Osteoblast (primary cell): ENCODE measurements at places on chromosomes 6 and 20. TPM values are rescaled to one million over a fixed set of nuclear protein-coding genes. Genes with fewer than 3 reads are reported as not detected.

The EDN1 gene
- 0.88 and 1.4 TPM in 2 replicates for total RNA-seq

DNA sequence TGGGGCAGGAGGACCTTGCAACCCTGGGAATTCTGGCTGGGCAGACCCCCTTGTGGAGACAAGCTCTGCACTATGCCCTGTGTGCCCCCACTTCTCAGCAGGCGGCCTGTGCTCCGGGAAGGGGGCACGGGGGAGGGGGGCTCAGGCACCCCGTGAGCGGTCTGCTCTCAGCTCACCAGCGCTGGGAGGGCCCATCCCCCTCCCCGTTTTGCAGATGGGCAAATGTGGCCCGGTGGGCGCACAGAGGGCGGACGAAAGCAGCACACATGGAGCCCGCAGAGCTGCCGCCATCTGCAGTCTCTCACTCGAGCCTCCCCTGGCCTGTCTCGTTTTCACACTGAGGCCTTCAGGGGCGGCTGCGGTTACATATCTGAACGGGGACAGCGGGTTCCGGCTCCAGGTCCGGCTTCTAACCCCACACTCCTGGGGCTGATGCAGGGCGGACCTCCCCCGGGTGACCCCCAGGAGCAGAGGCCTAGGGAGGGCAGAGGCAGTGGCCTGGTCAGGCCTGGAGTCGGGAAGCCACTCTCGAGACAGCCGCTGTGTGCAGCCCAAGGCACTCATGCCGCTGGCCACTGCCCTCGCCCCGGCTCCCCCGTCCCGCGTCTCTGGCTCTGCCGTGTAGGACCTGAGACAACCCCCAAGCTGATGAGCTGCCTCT, 13.9 kb downstream of the CHRNA4 start:
- H3K4me3 ChIP-seq: no peak overlapping the region
- no peaks in the 10 kb centered on the region for H3K4me1 ChIP-seq
- no peaks in the 10 kb centered on the region for H3K36me3 ChIP-seq
- DNase-seq: no peak

GRCh38 chr6:117448732-117449485, 23.2 kb upstream of the ROS1 start:
- H3K36me3 ChIP-seq: no peaks in the 10 kb centered on the region
- H3K4me1 ChIP-seq: peaks cover 65% of the 10 kb centered on the region
- no peaks in the 10 kb centered on the region for H3K27me3 ChIP-seq
- H3K4me3 ChIP-seq: no peak overlapping the region

DNA sequence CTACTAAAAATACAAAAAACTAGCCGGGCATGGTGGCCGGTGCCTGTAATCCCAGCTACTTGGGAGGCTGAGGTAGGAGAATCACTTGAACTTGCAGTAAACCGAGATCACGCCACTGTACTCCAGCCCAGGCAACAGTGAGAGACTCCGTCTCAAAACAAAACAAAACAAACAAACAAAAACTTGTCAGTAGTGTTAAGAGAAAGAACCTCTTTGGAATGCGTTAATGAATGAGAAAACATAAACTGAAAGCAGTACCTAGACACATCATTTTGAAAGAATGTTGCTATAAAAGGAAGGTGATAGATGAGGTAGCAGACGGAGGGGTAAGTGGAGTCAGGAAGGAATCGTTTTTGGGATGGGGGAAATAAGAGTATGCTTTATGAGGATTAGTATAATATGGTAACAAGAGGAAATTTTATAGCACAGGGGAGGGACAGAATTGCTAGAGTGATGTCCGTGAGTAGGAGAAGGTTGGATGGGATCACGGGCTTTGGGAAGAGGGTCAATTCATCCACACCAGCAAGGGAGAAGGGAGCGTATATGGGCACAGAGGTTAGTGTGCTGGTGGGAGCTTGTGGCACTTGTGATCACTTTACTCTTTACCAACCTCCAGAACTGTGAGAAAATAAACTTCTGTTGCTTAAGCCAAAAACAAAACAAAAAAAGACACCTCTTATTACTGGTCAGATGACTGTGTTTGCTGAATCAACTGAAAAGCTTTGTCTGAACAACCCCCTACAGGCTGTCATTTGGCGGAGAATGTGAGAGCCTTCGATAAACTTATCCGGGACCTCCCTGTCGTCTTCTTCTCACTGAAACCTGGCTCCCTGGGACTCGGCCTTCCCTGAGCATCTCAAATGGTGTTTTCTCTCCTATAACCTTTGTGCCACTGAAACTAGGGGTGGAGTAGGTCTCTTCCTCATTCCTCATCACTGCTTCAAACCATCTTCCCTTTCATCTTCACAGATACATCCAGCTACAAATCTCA, 48.9 kb upstream of the TFAP2A start:
- no peak overlapping the region for H3K27ac ChIP-seq
- no peak overlapping the region for H3K4me3 ChIP-seq
- no peaks in the 10 kb centered on the region for H3K4me1 ChIP-seq

DNA sequence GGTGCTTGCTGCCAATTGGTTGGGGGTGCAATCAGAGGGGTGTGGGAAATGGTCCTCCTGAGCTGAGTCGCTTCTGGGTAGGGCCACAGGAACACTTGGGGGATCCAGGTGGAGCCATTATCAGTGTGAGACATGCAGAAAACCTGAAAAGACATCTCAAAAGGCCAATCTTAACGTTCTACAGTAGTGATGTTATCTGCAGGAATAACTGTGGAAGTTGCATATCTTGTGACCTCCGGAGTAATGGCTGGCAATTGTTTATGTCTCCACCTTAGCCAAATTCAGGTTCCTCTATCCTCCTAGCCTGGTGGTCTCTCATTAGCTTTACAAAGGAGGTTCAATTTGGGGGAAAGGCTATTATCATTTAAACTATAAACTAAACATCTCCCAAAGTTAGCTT, 114.8 kb upstream of the SNX9 start:
- no peaks in the 10 kb centered on the region for H3K36me3 ChIP-seq
- H3K27ac ChIP-seq: no peak overlapping the region

GRCh38 chr20:36819659-36820058, 46.1 kb upstream of the DSN1 start:
- H3K27me3 ChIP-seq: no peaks in the 10 kb centered on the region
- peaks cover 5% of the 10 kb centered on the region for H3K4me1 ChIP-seq
